NCI-H524 treated with DMSO at 0.1 percent for 48 hours (cell line): ENCODE measurements at places on chromosomes 4 and X.

GRCh38 chr4:83961575-83961974, 425.7 kb downstream of the GPAT3 start:
- DNase-seq, result no peak

DNA sequence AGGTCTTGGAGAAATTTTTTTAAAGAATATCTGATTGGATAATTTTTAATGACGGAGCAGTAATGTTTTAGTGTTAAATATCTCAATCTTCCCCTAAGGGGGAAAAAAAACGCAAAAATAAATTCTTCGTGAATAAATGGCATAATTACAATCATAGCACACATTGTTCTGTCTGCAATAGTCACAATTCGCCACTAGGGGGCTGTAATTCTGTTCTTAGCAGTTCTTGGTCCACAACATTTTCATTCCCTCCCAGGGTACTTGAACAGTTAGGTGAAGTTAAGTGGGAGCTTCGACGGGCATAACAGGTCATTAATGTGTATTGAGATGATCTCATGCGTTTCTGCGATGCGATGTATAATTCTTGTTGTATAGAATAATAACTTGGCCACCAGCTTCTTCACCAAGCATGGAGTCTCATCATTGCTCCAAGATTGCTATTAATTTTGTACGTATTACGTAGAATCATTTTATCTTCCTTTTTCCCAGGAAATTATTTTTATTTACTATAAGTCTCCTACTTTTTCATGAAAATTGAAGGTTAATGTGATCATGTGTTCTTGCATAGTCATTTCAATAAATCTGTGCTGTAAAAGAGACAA, 27.2 kb downstream of the HTR2C start:
- peak; percentile 38 for DNase-seq

DNA sequence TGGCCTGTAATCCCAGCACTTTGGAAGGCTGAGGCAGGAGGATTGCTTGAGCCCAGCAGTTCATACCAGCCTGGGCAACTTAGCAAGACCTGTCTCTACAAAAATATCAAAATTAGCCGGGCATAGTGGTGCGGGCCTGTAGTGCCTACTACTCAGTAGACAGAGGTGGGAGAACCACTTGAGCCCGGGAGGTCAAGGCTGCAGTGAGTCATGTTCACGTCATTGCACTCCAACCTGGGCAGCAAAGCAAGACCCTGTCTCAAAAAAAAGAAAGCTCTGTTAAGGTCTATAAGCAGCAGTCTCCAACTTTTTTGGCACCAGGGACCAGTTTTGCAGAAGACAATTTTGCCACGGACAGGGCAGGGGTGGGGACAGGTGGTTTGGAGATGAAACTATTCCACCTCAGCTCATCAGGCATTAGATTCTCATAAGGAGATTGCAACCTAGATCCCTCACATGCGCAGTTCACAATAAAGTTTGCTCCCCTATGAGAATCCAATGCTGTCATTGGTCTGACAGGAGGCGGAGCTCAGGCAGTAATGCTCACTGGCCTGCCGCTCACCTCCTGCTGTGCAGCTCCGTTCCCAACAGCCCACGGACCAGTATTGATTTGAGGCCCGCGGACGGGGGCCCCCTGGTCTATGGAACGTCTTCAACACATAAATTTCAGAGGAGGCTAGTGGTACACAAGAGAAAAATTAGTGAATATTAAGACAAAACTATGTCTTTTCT, 67.9 kb downstream of the KLHL8 start:
- DNase-seq, result no peak

GRCh38 chr4:106303548-106304281, 12.3 kb downstream of the TBCK start:
- DNase-seq, result no peak

GRCh38 chr4:66688674-66689073, 856.6 kb downstream of the CENPC start:
- DNase-seq, result peak; percentile 12

DNA sequence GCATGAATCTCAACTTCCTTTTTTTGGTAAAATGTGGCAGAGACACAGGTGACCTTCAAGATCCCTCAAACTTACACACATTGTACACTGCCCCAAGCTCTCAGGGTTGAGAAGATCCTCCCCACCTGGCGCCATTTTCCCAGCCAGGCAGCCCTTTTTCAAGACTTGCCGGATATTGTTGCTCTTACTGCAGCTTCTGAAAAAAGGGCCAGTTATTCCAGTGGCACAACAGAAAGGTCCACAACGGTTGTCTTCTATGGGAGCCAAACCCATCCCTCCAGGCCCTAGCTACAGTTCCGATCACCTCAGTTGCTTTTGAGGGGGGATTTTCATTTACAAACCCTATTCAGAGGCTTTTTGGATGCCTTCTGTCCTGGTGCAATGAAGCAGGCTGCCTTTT, 101.1 kb downstream of the CHIC2 start:
- DNase-seq, result no peak

DNA sequence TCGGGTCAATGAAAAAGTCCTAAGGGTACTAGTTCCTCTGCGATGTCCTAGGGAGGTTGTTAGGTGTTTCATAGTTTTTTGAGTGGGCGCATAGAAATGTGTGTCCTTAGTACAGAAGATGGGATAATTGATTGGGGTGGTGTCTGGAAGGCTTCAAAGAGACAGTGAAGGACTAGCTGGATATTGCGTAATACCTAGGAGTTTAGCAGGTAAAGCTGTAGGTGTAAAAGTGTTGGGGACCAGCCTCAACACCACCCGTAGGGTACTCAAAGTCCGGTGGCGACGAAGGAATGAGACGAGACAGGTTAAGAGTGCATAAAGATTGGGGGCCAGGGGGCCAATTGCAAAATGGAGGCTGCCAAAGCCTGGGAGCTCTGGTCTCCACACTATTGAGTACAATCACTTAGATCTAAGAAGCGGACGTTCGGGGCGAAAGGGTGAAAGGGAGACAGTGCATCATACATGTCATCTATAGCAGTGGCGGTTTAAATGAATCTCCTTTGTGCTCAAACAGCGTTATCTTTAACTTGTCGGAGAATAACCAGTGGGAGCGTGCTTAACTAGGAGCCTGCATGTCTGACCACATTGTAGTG, 1.0 kb downstream of the TRMT44 start:
- DNase-seq, result no peak

GRCh38 chr4:140052050-140052449, 101.9 kb downstream of the MAML3 start:
- DNase-seq, result no peak

GRCh38 chrX:57451426-57452020, 140.3 kb upstream of the ZXDB start:
- no peak for DNase-seq

DNA sequence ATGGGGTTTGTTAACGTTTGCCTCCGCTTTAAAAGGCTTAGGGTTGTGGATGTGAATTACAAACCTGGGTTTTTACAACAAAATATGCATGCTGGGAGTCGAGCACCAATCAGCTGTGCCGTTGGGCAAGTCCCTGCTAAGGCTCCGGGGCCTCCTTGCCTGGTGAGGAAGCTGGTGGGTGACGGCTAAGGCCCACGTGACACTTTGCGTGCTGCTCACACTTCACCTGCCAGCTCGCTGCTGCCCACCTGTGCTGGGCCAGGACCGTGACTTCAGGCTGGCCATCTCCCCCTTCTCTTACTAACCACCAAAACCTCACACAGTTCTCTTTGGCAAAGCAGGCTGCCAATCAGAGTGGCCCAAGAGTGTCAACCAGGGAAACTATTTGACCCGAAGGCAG, 178.3 kb downstream of the AFAP1 start:
- DNase-seq, result no peak
